ENCODE measurements at places on chromosomes 7 and 10.

DNA sequence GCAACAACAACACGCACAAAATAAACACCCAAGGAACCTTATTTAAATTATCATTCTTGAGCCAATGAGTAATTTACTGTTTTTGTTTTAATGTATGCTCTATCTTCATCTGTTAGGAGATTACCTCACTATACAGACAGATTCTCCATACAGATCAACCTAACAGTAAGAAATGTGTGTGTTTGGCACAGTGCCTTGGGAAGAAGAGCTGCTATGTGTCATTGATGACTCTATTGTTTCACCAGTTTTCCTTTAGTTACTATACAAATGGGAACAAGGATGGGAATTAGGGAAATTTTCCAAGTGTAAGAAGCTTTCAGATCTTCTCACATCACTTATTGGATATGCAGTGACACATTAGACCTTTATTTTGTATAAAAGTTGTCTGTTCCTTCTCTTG, 640.3 kb downstream of the NRG3 start:
- DNase-seq = no peak

GRCh38 chr10:100311298-100311697, 18.7 kb downstream of the PKD2L1 start:
- DNase-seq = no peak

- no peak for DNase-seq
Observed at GRCh38 chr7:77413861-77414424, 2.2 kb downstream of the GSAP start.

- DNase-seq = no peak
Observed at GRCh38 chr10:21212348-21212747, 313.1 kb downstream of the SKIDA1 start.

DNA sequence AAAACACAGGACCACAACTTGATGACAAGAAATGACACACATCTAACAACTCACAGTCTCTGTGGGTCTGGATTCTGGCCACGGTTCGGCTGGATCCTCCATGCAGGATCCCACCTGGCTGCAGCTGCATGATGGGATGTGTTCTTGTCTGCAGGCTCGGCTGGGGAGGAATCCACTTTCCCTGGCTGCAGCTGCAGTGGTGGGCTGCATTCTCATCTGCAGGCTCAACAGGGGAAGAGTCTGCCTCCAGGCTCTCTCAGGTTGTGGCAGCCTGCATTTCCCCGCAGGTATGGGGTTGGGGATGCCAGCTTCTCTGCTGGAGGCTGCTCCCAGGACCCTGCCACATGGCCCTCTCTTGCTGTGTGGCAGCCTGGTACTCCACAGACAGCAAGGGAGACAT, 64.9 kb downstream of the MICALL2 start:
- no peak for DNase-seq

DNA sequence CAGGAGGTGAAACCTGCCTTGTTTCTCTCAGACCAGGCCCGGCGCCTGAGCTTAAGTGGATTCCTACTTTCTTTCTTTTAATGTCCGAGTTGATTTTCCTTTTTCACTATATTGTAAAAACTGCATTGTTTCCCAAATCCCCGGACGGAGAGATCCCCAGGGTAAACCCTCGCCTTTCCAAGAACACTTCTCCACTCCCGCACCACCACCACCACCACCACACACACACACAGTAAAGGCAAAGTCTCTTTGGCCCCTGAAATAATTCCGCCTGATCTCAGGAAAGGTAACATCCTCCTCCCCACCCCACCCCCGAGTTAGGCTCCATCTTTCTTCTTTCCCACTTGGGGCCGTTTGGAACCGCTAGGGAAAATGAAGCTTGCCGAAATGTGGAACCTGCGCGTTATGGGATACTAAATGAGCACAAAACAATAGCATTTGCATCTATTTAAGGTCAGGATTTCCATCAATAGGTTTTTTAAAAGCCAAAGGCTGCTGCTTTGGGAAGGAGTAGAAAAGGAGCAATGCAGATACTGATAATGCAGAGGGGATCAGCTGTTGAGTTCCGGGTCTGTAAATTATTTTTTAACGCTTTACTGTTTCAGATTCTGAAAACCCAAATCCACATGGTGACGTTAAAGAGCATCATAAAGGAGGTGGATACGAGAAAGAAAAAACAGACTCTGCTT, 2.5 kb downstream of the HPSE2 start:
- DNase-seq = no peak

DNA sequence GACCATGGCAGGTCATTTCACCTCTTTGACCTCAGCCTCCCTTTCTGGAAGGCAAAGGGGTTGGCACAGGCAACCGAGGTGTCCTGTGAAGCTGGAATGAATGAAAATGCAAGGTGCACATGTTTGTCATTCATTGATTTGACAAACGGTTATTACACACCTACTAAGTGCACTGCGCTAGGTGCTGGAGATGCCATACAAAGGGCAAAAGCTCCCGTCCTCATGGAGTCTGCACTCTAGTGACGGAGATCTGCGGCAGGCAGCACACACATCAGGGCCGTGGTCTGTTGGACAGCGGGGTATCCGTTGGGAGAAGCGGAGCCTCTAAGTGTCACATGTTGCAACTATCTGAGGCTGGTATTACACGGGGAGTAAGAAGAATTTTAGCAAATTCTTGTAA, 44.2 kb downstream of the PRF1 start:
- no peak for DNase-seq

DNA sequence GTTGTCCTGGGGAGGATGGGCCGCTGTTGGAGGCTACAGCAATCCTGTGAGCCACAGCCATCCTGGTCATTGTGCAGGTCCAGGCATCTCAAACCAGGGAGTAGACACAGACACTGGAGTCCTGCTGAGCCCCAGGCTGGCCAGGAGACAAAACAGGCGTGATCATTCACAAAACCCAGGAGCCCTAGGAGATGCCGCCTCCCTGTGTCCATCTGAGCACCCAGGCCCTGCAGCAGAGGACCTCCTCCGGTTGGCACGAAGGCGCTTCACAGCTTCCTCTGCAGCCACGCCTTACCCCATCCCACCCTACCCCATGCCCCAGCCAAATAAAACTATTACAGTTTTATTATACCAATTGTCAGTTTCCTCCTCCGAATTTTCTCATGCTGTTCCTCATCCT, 183.6 kb downstream of the PLXNA4 start:
- no peak for DNase-seq

DNA sequence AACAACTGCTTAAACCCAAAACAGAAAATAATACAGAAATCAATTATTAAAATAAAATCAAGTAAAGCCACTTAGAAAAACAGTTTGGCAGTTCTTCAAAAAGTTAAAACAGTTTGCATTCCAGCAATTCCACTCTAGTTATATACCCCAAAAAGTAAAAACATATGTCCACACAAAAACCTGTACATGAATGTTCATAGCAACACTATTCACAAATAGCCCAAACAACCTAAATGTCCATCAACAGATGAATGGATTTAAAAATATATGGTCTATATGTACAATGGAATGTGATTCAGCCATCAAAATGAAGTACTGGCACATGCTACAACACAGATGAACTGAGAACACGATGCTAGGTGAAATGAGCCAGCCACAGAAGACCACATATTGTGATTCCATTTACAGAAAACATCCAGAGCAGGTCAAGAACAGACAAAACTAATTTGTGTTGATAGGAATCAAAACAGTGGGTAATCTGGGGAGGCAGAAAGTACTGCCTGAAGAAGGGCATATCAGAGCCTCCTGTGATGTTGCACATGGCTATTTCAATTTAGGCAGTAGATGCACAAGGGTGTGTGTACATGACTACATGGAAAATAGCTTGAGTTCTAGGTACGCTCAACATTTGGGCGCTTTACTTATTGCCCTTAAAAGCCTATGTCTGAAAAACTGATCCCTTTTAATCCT, 66.3 kb downstream of the CYTH3 start:
- no peak for DNase-seq

- DNase-seq = no peak
Observed at GRCh38 chr7:37095122-37095521, 353.5 kb downstream of the ELMO1 start.

DNA sequence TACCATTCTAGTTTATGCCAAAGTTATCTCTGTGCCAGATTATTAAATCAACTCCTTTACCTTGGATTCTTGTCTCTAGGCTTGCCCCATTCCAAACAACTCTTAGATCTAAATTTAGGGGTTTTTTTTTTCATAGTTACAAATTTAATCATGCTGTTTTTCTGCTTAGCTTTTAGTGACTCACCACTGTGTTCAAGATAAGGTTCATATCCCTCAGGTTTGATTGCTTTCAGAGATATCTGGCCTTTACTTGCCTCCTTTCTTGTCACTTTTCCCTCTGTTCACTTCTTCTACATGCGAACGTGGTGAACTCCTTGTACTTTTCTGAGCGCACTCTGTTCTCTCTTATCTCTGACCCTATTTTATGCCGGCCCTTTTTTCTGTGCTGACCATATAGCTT, 78.2 kb downstream of the VPS50 start:
- DNase-seq = no peak

DNA sequence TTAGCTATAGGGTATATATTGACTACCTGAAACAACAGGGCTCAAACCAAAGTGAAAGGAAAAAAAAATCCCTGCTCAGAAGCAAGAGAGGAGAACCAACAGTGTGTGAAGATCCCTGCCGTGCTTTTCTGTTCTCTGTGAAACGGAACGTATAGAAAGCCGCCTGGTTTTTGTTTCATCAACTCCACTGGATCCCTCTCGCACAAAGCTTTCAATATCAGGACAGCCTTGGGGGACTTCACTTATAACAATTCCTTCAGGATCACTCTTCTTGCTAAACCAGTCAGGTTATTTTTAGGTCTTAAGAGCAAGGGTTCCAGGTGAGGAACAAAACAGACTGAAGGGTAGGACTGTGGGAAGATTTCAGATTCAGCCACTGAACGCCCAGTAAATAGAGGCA, 151.1 kb upstream of the CACNA2D1 start:
- DNase-seq = peak; percentile 48

- no peak for DNase-seq
Observed at GRCh38 chr10:94294168-94294567, 68.6 kb downstream of the NOC3L start.

GRCh38 chr10:35700487-35700882, 58.4 kb upstream of the FZD8 start:
- DNase-seq = no peak

GRCh38 chr10:70660722-70661121, 11.6 kb upstream of the ADAMTS14 start:
- no peak for DNase-seq

DNA sequence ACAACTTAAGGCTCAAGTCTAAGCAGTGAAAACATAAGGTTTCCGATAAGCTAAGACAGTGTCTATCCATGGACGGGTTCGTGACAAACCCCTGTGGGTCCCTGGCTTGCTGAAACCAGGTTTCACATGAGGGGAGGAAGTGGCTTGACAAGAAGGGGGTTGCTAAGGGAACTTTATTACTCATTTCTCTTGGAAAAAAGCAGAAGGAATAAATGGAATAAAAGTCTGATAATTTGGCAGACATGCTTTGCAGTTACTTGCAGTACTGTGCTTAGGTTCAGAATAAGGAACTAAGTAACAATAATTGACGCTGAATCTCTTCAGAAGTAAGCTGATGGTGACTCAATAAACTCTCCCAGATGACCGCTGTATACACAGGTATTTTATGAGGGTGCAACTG, 34.7 kb downstream of the RBM17 start:
- no peak for DNase-seq

- no peak for DNase-seq
Observed at GRCh38 chr7:2011266-2012043, 221.3 kb downstream of the MAD1L1 start.

- DNase-seq = no peak
Observed at GRCh38 chr7:43843296-43843695, 26.0 kb downstream of the MRPS24 start.

DNA sequence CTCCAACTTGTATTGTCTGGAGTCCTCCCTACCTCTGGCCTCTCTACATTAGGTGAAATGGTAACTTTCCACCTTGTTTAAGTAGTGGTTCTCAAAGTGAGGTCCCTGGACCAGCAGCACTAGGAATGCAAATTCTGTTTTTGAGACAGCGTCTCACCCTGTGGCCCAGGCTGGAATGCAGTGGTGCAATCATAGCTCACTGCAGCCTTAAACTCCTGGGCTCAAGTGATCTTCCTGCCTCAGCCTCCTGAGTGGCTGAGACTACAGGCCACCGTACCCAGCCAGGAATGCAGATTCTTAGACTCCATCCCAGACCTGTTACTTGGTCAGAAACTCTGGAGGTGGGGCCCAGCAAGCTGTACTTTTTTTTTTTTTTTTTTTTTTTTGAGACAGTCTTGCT, 6.8 kb upstream of the TBL2 start:
- no peak for DNase-seq

DNA sequence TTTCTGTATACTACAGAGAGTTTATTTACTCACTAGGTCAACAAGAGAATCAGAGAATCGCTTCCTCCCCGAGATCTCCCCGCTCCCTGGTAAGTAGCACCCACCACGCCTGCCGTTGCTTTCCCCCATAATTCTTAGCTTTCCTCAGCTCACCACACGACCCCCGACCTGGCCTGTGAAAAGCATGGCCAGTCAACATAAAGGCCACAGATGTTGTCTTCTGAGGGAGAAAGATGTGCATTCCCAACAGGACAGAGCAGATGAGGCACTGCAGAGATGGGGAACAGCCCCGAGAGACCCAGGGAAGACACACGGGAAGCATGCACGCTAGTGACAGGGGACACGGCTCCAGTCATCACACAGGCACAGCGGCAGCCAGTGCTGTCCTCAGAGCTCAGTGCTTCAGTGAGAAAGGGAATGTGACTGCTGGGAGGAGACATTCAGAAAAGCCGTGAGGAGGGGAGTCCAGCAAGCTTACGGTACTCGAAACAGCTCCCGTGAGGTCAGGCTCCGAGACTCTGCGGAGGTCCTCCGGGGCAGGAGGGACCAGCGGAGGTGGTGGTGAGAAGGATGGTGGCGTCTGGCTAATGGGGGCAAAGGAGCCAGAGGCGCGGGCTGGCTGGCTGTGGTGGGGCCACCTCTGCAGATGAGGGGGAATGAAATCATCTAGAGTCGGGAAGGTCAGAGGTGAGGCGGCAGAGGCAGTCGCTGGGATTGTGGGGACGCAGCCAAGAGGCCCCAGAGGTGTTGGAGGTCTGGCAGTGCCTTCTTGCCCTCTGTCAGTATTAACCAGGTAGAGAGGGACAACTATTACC, 123.4 kb upstream of the PDLIM1 start:
- no peak for DNase-seq

GRCh38 chr7:150410680-150411346, 31.7 kb downstream of the ZNF775 start:
- DNase-seq = no peak

GRCh38 chr7:39811161-39811614, 138.9 kb upstream of the CDK13 start:
- DNase-seq = no peak

DNA sequence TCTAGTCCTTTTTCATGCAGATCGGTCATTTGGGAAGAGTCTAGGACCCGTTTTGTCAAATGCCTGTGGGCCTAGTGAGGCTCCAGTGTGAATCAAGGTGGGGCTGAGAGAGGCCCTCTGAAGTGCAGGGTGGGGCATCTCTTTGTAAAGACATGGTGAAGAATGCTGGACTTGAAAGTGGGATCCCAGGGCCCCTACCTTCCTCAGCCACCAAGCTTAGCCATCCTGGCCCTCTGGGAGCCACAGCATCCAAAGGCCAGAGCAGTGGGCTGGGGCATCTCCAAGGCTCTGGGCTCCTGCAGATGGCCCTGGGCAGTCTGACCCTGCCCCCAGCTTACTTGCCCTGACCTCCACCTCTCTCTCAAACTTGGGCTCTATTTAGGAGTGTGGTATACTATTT, 78.5 kb downstream of the ADCY1 start:
- DNase-seq = no peak

GRCh38 chr7:93728292-93728691, 153.8 kb upstream of the CALCR start:
- DNase-seq = no peak

Measured in NCI-H187 (cell line).